Activated CD8-positive, alpha-beta memory T cell treated with anti-CD3 and anti-CD28 coated beads for 1 hour (primary cell): ENCODE measurements at places on chromosomes 2 and 18.

- no peak for DNase-seq
These were observed 37.8 kb upstream of the CCDC150 start for GRCh38 chr2:196601430-196602306.

DNA sequence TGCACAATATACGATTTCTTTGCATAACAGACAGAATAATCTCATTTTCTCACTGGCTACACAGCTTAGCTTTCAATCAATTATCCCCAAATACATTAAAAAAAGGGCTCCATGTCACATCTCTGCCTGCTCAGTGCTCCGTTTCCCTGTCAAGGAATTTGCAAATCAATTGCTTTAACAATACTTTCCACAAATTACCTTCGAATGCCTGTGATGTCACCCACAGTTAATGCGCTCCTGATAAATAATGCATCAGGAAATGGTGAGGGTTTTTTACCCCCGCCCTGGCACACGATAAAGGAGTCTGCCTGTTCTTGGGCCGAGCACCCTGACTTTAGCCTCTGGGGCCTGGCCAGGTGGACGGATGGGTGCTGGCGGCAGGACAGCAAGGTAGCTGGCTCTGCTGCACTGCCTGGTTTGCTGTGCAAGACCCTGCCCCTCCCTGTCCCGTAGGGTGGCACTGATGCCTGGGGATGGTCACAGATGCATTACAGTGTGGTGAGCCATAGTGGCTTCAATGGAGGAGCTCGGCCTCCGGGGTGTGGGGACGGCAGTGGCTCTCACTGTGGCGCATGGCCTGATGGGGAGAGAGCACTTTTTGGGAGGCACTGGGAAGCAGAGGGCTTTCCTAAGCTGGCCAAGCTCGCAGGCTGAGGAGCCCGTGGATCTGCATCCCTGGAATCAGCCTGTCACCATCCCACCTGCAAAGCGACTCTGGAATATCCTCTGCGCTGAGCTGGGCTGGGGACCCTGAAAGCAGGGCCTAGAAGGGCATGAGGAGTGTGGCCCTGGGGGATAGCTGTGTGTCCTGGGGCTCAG is 88.3 kb upstream of the HS6ST1 start:
- no peak for DNase-seq

GRCh38 chr2:3097804-3098203 is 279.8 kb downstream of the EIPR1 start:
- no peak for DNase-seq

GRCh38 chr2:175234153-175234552 is 52.6 kb upstream of the ATP5MC3 start:
- DNase-seq: no peak

DNA sequence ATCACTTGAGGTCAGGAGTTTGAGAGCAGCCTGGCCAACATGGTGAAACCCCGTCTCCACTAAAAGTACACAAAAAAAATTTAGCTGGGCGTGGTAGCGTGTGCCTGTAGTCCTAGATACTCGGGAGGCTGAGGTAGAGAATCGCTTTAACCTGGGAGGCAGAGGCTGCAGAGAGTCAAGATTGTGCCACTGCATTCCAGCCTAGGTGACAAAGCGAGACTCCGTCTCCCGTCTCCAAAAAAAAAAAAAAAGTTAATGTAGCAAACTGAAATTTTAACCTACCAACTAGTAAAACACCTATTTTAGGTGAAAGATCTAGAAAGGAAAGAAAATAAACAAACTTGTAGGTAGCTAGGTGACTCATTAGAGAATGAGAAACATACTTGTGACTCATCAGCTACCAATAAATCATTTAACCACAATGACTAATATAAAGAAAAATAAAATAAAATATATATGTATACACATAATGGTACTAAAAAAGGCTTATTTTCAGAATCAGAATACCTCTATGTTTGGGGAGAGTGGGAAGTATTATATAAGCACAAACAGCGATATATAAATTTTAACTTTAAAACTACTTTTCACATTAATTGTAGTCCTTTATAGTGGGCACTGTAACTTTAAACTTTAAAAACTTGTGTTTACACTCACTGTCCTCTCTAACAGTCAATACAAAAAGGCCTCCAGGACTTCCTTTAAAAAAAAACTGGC is 36.6 kb downstream of the DARS1 start:
- DNase-seq: no peak

GRCh38 chr2:204197336-204198005 is 260.9 kb downstream of the ICOS start:
- DNase-seq: no peak

DNA sequence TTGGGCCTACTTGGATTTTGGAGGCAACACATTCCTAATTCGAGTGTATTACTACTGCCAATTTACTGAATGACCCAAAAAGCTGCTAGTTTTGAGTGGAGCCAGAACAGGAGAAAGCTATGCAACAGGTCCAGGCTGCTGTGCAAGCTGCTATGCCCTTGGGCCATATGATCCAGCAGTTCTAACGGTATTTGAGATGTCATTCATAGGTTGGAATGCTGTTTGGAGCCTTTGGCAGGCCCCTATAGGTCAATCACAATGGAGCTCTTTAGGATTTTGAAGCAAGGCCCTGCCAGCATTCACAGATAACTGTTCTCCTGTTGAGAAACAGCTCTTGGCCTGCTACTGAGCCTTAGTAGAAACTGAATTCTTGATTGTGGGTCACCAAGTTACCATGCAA is 368.7 kb downstream of the CDH19 start:
- DNase-seq: no peak
